ENCODE measurements at places on chromosomes 1 and 21. TPM values are rescaled to one million over a fixed set of nuclear protein-coding genes. Genes with fewer than 3 reads are reported as not detected.

DNA sequence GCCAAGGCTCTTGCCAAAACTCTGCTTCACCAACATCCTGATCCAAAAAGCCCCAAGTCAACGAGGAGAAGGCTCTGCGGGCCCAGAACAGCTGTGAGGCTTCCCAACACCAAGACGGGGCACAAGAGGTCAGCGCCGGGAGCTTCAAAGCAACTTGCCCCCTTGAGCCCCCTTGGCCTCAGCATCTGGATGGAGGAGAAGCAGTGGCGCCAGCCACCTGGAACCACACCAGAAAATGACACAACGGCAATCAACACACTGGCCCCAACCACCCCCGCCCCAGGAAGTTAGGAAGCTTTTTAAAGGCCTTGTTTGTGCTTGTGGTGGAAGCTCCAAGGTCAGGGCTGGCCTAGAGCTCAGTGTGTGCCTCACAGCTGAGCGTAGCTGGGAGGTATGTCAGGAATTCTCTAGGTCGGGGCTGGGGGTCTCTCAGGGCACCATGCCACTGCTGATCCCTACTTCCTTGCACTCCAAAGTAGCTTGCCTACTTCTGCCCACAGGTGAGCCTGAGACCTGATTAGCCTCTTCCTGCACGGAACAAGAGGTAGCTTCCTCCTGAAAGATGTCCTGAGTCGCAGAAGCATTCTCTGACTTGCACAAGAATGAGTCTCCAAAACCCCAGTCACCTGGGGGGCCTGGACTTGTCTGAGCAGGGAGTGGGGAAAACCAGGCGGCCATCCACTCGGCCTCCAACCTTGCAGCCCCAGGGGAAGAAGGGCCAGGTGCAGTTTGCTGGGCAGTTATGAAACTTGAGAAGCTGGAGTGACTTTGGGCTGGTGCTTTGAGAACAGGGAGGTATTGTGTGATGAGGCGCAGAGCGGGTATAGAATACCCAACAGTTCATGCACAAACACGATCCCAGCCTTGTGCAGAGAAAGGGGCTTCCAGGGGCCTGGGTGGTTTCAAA, 9.7 kb upstream of the SRP9 start:
- no peak for DNase-seq

DNA sequence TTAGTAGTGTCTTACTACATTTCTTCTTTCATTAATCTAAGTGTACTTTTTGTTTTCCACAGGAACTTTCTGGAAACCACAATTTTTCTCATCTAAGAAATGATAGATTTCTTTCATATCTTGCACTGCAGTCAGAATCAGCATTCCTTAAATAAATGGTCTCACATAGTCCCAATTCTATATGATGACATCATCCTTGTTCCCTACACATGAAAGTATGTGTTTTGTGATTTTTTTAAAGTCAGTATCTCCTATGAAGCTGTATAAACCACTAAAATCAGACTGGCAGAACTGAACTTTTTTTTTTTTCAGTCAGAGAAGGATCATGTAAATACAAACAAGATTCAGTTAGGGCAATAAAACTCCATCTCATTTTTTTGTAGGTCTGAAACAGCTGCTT, 742.6 kb upstream of the CXADR start:
- DNase-seq: no peak

DNA sequence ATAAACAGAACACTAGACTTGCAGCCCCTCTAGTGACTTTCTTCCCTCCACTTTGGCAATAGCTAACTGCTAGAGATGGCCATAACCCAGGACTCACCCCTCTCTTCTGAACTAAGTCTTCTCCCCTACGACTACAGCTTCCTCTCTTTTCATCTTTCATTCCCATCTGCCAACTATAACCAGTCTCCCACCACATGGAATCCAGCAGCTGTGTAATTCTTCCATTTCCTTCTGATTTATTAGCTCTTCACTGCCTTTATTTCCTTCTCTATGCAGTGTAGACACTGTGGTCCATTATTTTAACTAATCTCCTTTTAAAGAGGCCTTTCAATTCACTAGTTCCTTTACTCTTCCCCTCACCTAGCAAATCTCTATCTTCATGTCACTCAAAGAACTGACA, 13.4 kb upstream of the KCNK1 start:
- DNase-seq: no peak

GRCh38 chr1:71657891-71658679, 577.2 kb upstream of the ZRANB2 start:
- no peak for DNase-seq

- no peak for DNase-seq
These were observed 1.5 kb downstream of the PTGFRN start for GRCh38 chr1:116911188-116911553.

Gene RNU1-2
- polyA plus RNA-seq: not detected

Gene RCAN3
- 11.5 TPM for polyA plus RNA-seq

- DNase-seq: peak; percentile 31
These were observed 138.2 kb downstream of the ZNF326 start for GRCh38 chr1:90133133-90133532.

DNA sequence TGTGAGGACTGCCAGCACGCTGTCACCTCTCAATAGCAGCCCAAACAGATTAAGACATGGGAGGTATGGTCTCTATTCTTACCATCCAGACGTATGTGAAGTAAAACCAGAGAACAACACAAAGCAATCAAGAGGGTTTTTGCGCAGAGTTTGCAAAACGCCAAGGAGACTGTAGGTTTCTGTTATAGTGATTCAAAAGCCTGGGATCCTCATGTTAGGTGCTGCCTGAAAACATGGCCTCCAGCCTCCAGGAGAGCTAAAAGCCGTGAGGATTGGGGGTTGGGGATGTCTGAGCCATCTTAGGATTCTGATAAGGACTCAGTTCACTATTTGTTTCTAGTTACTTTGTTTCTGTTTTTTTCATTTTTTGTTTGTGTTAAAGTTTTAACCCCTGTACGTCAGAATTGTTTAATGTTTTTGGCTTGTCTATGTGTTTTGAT, 4.2 kb upstream of the CCT8 start:
- no peak for DNase-seq

Gene TBX15
- polyA plus RNA-seq: 0.30 TPM
